ENCODE measurements at places on chromosomes 13 and 19.

- no peak for DNase-seq
Observed at GRCh38 chr19:18939922-18940768, 872 bp downstream of the HOMER3 start.

DNA sequence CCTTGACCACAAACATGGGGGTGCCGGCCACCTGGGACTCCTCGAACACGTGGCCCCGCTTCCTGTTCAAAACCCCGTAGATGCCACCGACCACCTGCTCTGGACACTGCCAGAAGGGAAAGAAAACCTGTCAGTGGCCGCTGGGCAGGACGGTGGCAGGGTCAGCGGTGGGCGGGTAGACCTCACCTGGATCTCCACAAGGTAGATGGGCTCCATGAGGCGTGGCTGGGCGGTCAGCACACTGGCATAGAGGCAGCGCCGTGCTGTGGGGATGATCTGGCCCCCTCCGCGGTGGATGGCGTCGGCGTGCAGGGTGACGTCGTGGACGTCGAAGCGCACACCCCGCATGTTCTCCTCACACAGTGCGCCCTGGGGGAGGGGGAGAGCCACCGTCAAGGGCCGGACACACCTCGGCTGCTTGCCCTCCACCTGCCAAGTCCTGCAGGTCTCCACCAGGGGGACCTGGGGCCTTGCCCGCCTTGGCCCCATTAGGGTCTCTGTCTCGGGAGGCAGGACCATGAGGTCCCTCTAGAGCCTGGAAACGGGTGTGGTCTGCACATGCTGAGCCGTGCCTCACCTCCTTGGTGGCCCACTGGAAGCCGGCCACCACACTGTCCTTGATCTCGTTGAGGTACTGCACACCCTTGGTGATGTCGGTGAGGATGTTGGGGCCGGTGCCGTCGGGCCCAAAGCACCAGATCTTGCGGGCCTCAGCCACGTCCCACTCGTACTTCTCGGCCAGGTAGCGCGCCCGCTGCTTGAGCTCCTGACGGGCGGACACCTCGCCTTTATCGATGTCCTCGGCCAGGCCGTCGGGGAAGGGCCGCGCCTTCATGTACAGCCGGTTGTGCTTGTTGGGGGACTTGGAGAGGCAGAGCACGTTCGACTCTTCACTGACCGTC, 6.6 kb upstream of the DAPK3 start:
- no peak for DNase-seq

GRCh38 chr19:30978639-30979038, 370.6 kb downstream of the TSHZ3 start:
- no peak for DNase-seq

GRCh38 chr19:11797491-11797890, 832 bp upstream of the ZNF491 start:
- DNase-seq = peak; percentile 68

DNA sequence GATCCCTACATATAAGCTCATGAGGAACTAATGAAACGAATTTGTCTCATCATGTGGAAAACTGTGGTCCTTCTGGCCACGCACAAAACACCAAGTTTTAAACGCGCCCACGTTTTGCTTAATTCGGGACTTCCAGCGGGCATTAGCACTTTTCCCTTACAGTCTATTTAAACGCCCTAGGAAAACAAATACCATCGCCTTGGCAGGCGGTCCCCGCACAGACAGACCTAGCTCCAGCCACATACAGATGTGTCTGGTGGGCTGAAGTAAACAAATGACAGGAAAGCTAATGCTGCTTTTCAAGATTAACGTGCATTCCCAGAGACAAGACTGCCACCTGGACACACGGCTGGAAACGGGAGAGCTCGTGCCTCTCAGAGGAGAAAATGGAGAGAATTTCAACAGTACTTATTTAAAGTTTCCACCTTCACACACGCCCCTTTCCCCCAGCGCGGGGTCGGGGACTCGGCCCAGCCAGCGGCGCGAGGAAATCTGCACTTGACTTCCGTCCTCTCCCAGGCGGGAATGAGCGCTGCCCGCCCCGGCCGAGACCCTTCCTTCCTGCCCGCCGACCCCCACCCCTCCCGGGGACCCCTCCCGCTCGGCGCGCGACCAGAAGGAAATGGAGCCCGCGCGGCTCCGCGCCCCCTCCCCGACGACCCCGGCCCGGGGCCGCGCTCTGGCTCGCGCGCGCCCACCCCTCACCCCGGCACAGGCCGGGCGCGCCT, 931 bp downstream of the USP12 start:
- DNase-seq = peak; percentile 25

DNA sequence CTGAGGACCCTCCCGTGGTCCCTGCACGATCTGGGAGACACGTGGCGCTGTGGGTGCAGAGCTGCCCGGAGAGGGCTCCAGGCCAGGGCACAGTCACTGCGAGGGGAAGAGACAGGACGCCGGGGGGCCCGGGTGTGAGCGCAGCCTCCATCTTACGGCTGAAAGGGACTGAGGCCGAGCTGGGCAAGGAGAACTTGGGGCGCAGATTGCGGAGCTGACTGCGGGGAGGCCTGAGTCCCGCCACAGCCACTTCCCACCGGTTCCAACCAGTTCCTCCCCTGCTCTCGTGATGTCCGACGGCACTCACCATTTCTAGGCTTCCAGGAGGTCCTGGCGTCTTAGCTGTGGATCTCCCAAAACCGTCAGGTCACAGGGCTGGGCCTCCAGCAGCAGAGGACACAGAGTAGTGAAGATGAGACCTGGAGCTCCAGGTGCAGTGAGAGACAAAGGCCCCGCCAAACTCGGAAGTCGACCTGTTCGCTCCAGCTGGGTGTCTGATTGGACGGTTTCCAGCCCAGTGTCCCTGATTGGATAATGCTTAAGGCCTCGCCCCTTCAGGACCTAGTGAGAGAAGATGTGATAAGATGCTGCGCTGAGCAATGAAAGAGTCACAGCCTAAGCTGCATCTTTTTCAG, 4.8 kb upstream of the ZNF253 start:
- peak; percentile 25 for DNase-seq

- DNase-seq = peak; percentile 79
Observed at GRCh38 chr19:42132030-42132628, at the start of gene POU2F2. TSS of gene POU2F2 (minus strand) at chr19:42132446. CDS start at chr19:42132411, 35 bp downstream.

DNA sequence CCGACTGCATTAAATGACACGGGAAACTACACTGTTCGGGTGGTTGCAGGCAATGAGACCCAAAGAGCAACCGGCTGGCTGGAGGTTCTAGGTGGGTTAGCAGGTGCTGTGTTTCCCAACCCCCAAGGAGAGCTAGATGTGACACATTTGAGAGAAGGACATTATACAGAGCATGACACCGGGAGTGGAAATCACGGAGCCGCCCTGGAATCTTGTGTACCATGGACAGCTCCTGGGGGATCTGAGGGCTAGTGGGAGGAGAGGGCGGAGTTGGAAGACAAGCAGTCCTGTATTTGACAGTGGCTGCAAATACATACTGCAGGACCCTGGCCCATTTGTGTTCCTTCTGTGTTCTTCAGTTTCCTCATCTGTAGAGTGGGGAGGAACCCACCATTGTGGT, 2.3 kb downstream of the CEACAM18 start:
- no peak for DNase-seq

DNA sequence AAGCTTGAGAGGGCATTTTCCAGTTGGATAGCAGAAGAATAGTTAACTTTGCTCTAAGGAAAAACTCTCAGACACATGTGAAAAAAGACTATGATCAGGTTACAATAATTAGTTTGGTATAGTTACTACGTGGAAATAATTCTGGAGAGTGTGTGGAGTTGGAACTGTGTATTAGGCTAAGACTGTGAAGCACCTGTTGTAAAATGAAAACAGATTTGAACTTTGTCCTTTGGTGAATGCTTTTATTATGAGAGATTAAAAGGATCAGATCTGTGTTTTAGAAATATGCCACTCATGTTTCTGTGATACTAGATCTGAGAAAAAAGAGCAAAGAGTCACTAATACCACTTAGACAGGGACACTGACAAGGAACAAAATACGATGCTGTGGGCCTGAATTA, 807.5 kb upstream of the ATXN8OS start:
- DNase-seq = no peak

DNA sequence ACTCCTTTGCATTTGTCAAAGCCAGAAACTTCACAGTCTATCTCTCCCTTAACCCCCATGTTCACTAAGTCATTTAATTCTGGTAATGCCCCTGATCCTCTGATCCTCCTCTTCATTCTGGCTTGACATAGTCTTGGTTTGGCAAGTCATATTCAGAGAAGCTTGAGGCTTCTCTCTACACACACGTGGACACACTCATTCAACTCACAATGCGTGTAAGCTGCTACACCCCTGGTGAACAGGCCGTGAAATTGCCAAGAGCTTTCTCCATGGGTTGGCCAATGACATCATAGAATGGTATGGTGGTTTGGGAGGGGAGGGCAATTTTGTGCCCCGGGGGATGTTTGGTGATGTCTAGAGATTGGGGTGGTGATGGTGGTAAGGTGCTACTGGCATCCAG, 47.9 kb upstream of the FLT1 start:
- DNase-seq = no peak

DNA sequence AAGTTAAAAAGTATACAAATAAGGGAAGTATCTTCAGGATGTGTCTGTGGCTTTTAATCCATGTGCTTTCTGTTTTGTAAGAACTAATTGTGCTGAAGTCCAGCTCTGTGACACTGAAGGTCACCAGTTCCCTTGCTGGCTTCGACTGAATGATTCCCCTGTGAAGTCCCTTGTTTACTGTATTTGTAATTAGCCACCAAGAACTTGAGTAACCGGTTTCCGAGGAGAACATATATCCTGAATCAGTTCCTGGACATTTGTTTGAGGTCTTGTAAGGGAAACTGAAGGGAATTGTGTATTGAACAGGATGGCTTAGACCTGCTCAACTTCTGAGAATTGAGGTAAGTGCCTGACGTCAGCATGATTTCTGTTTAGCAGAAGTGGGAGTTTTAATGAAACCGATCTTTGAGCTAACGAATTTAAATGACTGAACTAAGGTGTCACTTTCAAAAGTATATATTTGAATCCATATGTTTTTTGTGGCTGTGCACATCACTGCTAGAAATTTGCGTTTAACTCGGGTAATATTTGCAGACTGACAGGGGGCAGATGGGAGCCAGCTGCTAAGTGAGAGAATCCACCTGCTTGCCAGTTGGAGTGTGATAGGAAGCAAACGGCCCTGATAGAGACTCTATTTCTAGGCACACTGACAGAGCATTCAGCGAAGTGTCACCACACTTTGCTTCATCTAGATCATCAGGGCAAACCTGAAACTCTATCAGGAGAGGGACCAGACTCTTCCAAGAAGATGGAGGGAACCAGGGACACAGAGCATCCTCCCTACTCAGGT, 530.0 kb downstream of the RFC3 start:
- no peak for DNase-seq

GRCh38 chr13:77918391-77919245, at the start of gene EDNRB:
TSS of gene EDNRB (minus strand) at chr13:77918831. CDS start at chr13:77918573, 258 bp downstream.
- no peak for DNase-seq

DNA sequence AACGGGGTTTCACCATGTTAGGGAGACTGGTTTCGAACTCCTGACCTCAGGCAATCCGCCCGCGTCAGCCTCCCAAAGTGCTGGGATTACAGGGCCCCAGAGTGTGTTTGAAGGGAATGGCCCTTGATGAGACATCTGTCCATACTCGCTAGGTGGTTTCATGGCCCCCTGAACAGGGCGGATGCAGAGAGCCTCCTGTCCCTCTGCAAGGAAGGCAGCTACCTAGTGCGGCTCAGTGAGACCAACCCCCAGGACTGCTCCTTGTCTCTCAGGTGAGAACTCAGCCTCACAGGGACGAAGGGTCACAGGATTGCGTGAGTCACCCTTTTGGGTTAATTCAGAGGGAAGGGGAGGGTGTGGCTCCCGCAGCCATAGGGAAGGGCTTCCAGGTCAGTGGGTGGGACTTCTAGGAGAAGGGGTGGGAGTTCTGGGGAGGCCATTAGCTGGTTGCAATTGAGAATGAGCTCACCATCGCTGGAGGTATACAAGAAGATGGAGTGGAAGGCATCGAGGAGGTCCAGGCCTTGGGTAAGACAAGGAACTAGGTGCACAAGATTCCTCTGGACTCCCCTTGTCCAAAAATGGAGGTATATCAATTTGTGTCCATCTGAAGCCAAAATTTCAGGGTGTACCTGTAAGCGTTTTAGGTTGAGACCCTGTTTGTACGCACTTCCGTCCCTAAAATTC, 9.2 kb downstream of the SHD start:
- DNase-seq = no peak

DNA sequence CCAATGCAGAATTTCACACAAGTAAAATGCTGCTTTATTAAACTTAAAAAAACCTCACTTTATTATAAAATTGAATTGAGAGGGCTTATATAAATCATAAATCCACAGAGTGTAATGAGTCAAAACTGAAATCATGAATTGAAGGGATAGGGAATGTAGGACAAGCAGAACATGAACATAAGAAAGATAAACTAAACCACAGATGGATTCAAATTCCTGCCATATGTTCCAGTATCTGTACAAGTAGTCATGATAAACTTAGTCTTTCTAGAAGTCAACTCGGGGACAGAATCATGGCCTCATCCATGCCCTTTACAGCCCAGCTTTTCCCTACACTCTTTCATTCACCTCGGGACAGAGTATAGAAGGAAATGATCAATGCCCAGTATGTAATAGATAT, 16.6 kb downstream of the LMO7 start:
- DNase-seq = no peak

DNA sequence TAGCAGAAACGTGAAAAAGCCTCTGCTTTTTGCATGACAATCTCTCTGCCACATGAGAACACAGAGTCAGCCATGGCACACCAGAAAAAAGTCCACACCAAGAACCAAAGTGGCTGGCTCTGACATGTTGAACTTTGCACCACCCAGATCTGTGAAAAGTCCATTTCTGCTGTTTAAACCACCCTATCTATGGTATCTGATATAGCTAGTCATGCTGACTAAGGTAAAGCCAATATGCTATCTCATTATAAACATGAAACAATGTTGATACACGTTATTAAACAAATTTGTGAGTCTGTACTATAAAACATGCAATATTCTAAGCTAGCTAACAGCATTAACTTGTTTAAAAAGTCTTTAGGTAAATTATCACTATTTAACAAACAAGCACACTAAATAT, 21.0 kb upstream of the ZNF432 start:
- DNase-seq = no peak

DNA sequence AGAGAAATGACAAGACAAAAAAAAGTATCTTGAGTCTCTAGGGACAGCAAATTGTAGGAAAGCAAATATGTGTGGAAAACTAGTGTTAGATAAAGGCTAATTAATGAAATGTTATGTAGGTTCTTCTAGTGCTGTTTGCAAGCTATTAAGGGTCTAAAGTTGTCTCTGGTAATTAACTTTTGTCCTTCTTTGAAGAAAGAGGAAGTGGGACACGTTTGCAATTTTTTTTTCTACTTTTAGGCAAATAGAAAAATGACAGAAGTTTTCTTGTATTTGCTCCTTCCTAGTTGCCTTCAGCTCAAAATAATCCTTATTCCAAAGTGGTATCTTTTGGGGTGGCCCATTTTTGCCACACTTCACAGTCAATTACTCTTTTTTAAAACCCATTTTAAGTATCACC, 1877.7 kb upstream of the PRR20A start:
- no peak for DNase-seq

DNA sequence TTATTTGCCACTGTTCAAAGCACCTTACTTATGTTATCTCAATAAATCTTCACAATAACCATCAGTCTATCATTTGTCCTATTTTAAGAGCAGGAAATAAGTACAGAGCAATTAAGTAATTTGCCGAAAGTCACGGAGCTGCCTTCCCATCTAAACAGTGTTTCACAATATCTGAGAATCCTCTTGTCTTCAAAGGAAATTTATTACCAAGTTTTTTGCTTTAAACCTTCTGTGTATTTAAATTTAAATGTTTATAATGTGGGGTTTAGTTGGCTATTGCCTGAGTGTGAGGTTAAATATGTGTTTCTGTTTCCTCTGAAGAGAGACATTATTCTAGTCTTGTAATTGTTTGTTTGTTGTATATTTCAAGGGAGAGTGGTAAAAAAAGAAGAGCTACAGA, 633.1 kb downstream of the EFNB2 start:
- DNase-seq = no peak

GRCh38 chr13:61765181-61765742, 349.6 kb upstream of the PCDH20 start:
- no peak for DNase-seq

Data from activated T-cell treated with anti-CD3 and anti-CD28 coated beads for 48 hours (primary cell).